ENCODE measurements at places on chromosomes 16 and 17.
A peak's percentile ranks its signal among the peaks of the same experiment; 100 is the strongest.

DNA sequence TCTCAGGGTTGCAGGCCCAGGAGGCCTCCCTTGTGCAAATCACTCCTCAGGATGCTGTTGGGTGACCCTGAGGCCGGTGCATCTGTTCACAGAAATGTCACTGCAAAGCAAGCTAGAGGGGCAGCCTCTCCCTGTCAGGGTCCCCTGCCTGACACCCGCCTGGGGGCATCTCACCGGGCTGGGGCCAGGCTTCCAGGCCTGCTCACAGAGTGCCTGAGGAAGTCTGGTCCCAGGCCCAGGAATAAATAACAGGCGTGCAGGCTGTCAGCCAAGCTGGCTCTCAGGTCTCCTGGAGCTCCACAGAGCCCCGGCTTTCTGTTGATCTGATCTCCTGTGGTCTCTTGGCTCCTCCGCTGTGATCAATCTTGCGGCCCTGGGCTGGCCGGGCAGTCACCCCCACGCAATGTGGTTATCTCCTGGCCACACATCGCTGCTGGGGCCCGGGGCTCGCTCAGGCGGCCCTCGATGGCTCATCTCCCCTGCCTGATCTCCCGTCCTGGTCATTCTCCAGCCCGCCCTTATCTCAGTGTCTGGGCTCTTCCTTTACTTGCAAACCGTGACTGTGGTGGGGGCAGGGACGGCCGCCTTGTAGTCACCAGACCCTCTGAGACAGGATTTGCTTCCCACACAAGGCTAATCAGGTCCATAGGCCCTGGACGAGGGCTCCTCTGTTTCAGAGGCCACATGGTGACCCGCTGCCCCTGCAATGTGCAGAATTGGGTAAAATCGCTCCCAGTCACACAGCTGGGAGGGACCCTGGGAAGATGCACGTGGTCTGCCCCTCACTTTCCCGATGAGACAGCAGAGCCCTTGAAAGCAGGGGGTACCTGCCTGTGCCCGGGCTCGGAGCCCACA, 231.2 kb upstream of the GSE1 start:
- no peak for DNase-seq

DNA sequence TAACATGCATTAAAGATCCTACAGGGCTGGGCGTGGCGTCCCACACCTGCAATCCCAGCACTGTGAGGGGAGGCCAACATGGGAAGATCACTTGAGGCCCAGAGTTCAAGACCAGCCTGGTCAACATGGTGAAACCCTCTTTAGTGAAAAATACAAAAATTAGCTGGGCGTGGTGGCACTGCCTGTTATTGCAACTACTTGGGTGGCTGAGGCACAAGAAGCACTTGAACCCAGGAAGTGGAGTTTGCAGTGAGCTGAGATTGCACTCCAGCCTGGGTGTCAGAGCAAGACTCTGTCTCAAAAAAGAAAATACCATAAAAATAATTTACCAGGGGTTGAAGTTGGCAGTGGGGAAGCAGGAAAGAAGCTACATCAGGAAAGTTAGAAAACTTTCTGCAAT, 12.9 kb downstream of the TXNDC11 start:
- no peak for DNase-seq

- DNase-seq = no peak
These were observed 101.9 kb downstream of the STX8 start for GRCh38 chr17:9473711-9474110.

DNA sequence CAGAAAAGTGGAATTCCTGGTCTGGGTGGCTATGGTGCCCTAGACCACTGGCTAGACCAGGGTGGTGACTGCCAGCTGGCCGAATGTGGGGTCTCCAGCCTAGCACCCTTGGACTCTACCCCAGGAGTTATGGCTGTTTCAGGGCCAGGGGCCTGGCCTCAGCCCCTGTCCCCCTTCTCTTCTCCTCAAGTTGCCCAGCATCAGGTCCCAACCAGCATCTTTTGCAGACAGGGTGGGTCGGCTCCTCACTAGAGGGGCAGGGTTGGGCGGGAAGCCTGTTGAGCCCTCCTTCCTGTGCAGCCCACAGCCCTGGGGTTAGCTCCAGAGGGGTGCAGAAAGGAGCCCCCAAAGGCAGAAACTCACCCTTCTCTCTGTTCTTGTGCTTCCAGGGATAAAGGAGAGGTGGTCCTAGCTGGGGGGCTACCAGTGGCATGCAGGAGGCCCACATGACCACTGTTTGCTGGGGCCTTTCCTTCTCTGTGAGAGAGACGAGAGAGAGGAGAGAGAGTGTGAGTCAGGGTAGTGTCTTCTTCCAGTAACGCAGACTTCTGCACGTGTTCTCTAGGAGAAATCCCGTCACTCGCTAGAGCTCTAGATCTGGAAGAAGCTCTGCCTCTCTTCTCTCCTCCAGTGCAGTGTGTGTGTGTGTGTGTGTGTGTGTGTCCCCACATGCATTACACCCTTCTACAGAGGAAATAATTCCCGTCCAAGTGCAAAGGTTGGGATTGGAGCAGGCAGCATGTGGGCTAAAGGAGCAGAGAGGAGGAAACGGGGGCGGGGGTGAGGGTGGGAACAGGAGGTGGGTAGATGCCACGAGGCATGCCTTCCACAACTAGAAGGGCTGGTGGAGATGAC, 209.4 kb downstream of the SEC14L1 start:
- no peak for DNase-seq

- no peak for DNase-seq
These were observed 19.6 kb downstream of the TMC5 start for GRCh38 chr16:19437280-19437679.

- no peak for DNase-seq
These were observed at the start of gene CHD3 for GRCh38 chr17:7888184-7888920. TSS of gene CHD3 (plus strand) at chr17:7888789. CDS start at chr17:7889001, 212 bp downstream.

GRCh38 chr17:43695970-43696865, 34.5 kb upstream of the MEOX1 start:
- DNase-seq = no peak

DNA sequence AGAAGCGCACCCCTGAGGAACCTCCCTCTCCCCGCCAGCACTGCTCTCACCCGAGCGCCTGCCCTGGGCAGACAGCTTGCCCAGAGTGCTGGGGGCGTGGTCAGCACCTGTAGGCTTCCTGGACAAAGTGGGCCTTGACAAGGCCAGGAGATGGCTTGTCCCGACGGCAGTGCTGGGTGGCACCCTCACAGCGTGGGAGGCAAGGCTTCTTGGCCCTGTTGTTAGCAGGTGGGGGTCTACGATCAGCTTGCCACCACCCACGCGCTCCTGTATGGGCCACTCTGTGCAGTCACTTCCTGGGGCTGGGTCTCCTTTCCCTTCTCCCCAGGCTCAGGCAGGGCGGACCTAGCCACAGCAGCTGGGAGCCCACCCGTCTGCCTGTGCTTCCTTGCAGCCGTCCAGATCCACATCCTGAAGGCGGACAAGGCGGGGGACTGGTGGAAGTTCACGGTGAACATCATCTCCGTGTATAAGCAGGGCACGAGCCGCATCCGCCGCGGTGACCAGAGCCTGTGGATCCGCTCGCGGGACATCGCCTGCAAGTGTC, 218.0 kb downstream of the NTN1 start:
- DNase-seq = no peak

DNA sequence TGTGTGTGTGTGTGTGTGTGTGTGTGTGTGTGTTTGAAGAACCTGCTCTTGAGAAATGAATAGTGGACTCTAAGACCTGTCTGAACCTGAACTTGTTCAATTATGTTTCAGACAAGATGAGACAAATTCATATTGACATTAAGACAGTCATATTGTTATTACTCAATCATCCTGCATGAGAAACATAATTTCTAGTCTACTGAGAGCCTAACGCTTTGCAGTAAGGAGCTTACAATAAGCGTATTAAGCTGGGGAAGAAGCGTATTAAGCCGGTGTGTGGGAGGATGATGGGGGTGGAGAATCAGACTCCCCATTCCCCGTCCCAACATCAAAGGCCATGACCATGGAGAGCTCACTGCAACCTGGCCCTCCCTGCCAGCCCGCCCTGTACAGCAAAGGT, 22.4 kb upstream of the MNT start:
- no peak for DNase-seq

GRCh38 chr16:85781156-85781555, 18.2 kb downstream of the EMC8 start:
- no peak for DNase-seq

DNA sequence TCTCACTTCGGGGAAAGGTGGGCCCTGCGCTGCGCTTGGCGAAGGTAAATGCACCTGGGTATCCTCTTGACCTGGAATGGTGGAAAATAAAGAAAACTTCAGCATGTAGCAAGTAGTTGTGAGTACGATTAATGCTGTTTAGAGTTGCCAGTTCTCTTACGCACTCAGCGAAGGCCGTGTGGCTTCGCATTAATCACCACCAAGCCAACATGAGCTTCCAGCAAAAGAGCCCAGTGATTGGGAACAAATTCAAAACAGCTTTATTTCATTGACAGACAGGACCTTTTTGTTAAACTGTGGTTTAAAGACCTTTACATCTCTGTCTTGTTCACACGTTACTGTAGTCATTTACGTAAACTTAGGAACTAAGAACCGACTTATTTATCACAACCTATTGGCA, 531.4 kb downstream of the MAF start:
- DNase-seq = no peak

- no peak for DNase-seq
These were observed 3.6 kb downstream of the PRSS33 start for GRCh38 chr16:2783581-2784357.

DNA sequence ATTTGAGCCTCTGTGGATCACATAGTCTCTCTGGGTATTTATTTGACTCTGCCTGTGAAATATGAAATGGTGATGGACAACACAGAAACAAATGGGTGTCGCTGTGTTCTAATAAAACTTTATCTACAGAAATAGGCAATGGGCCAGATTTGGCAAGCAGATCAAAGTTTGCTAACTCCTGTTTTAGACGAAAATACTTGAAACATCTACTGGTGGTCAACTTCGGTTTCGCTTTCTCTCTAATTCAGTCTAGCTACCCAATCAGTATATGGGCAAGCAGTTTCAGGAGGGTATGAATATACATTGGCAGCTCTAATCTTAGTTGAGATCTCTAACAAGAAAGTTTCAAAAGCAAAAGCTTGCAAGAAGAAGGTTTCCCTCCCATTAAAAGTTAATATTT, 60.1 kb upstream of the DYNLRB2 start:
- no peak for DNase-seq

DNA sequence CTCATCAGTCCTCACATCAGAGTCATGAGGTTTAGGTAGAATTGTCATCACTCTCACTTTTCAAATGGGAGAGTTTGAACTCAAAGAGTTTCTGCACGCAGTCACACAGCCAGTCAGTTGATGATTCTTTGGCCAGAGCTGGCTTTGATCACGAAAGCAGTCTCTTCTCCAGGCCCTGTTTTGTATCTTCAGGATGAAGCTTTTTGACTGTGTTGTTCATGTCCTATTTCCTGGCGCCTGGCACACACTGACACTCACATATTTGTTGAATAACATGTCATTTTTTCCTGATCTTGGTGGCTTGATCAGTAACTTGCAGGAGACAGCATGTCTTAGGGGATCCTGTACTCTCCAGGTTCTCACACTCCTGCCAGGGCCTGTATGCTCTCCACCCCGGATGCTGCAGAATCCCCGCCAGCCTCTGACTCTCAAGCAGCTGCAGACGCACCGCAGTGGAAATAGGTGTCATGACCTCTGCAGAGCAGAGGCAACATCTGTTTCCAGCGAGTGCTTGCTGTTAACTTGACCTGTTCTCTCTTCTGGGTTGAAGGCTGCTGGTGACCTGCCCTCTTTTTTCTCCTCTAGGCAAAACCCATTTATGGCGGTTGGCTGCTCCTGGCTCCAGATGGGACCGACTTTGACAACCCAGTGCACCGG, 33.0 kb downstream of the MPRIP start:
- peak; percentile 49 for DNase-seq

- no peak for DNase-seq
These were observed 153.6 kb downstream of the KATNIP start for GRCh38 chr16:27703545-27703944.

DNA sequence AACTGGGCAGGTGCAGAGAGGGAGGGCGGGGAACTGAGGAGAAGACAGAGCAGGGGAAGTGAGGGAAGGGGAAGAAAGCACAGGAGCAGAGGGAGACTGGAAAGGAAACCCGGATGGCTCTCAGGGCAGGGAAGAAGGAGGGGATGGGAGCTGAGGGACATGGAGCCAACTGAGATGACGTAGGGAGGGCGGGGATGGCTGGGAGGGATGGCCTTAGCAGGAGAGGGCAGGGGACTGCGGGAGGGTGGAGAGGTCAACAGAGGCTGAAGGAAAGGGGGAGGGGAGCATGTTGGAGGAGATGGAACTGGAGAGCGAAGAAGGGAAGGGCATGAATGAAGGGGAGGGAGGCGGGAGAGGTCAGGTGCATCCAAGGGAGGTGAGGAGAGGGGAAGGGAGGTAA, 81.9 kb downstream of the KCNJ12 start:
- no peak for DNase-seq

DNA sequence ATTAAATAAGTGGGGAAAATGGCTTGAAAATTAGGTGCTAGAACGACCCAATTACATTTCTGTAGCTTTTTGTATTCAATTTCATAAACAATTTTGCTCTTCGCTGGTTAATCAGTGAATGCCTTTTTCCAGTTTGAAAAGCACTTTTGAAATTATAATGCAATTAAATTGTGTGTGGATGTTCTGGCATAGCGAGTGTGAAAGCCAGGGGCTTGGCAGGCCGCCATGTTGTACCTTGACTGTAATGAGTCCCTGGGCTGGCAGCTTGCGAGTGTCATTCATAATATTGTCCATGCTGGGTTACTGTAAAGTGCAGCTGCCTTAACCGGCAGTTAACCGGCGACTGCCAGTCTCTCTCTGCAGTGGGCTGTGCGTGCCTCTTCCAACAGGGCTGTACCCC, 177.8 kb downstream of the CCDC182 start:
- peak; percentile 77 for DNase-seq

- no peak for DNase-seq
These were observed 2.7 kb upstream of the PABPN1L start for GRCh38 chr16:88868974-88869672.

DNA sequence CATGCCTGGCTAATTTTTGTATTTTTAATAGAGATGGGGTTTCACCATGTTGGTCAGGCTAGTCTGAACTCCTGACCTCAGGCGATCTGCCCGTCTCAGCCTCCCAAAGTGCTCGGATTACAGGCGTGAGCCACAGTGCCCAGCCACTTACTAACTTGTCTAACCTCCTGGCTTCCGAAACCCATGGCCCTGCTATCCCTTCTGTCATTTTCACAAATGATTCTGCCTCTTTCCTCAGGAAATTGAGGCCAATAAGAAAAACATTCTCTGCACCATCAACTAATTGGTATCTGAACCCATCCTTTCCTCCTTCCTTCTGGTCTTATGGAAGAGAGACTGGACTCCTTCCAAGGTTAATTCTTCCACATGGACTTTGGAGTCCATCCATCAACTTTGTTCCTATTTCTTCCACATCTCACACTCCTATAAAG, 27.9 kb upstream of the TNRC6A start:
- DNase-seq = no peak

GRCh38 chr16:64991001-64991400, 130.9 kb downstream of the CDH11 start:
- DNase-seq = no peak

DNA sequence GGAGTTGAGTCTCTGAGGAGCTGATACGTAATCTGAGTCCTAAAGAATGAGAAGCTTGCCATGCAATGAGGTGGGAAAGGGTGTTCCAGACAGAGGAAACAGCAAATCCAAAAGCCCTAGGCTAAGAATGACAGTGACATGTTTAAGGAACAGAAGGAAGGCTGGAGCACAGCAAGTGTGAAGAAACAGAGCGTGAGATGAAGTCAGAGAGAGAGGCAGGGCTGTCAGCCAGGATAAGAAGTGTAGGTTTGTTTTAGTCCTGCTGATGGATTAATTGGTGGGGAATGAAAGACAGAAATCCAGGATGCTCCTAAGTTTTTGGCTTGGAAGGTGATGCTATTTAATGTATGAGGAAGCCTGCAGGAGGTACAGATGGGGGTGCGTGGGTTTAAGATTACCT, 14.5 kb downstream of the MMP28 start:
- DNase-seq = no peak

- no peak for DNase-seq
These were observed 46.1 kb downstream of the GTF3C1 start for GRCh38 chr16:27503662-27504061.

All from SHP77 treated with DMSO at 0.1 percent for 48 hours (cell line).